ENCODE measurements at places on chromosomes 7 and 10.

DNA sequence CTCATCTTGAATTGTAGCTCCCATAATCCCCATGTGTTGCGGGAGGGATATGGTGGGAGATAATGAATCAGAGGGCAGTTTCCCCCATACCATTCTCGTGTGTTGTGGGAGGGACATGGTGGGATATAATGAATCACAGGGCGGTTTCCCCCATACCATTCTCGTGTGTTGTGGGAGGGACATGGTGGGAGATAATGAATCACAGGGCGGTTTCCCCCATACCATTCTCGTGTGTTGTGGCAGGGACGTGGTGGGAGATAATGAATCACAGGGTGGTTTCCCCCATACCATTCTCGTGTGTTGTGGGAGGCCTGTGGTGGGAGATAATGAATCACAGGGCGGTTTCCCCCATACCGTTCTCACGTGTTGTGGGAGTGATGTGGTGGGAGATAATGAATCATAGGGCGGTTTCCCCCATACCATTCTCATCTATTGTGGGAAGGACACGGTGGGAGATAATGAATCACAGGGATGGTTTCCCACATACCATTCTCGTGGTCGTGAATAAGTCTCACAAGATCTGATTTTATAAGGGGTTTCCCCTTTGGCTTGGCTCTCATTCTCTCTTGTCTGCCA, 271.0 kb downstream of the MAD1L1 start:
- DNase-seq, result peak; percentile 37

DNA sequence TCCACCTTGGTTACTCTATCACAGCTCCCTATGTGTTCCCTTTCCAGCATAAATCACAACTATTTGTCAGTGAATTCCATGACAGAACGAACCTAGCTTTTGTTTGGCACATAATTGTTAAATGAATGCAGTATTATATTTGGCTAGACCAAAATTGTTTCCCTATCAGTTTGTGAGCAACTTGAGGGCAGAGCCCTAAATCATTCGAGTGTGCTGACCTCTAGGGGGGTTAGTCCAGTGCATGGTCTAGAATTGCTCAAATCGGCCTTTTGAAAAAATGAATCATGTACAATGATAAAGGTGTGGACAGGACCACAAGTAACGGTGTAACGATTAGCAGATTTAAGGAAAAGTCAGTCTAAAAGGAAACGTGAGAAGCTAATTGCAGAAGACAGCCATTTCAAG, 475 bp upstream of the NRBF2 start:
- DNase-seq, result no peak

DNA sequence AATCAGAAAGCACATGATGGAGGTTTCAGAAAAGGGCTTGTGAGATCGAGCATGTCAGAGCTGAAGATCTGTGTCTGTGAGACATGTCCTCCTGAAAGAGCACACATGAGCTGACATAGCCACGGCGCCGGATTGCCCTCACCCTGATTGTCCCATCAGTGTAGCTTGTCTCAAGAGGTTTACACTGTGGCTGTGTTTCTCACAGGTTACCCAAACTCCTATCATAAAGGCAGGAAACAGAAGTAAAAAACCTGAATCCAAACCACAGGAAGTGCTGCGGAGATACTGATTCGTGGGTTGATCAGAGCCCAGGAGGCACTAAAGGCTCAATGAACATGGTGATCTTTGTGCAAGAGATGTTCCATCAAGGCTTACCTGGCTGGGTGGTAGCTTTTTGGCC, 3.9 kb upstream of the ATP6V0E2 start:
- DNase-seq, result no peak

GRCh38 chr7:54897891-54898290, 120.9 kb upstream of the EGFR start:
- no peak for DNase-seq

- no peak for DNase-seq
These were observed 125.7 kb downstream of the CD36 start for GRCh38 chr7:80764132-80764531.

DNA sequence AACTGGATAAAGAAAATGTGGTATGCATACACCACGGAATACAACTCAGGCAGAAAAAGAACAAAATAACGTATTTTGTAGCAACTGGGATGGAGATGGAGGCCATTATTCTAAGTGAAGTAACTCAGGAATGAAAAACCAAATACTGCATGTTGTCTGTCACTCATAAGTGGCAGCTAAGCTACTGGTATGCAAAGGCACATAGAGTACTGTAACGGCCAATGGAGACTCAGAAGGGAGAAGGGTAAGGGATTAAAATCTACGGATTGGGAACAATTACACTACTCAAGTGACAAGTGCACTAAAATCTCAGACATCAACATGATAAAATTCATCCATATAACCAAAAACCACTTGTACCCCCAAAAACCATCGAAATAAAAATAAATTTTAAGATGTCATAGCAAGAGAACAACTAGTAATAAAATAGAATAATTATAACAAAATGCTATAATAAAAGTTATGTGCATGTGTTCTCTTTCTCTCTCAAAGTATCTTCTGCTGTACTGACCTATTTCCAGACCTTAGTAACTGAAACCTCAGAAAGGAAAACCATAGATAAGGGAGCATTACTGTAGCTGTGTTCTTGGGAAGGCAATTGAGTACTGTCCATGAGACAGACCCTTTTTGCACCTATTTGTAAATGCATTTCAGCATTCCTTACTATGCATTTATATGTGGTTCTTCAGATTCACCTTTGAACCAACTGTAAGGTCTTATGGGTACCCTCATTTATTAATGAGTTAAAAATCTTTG, 6.7 kb upstream of the NEBL start:
- no peak for DNase-seq

DNA sequence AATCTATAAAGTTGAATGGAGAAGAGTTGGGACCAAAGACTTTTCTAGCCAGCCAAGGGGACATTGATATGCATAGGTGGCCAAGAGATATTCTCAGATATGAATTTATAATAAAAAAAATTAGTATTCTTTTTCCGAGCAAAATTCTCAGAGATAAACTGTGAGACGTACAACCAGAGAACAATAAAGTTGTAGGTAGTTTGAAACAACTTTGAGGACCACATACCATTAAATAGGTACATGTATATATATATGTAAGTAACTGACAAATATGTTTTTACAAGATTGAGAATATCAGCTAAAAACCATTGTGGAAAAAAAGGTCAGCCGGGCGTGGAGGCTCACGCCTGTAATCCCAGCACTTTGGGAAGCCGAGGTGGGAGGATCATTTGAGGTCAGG, 56.5 kb downstream of the EXOC4 start:
- DNase-seq, result no peak
